Cardiac muscle cell (in vitro differentiated cells and primary cell): ENCODE measurements at places on chromosomes 3 and 15. TPM values are rescaled to one million over a fixed set of nuclear protein-coding genes. Genes with fewer than 3 reads are reported as not detected.

DNA sequence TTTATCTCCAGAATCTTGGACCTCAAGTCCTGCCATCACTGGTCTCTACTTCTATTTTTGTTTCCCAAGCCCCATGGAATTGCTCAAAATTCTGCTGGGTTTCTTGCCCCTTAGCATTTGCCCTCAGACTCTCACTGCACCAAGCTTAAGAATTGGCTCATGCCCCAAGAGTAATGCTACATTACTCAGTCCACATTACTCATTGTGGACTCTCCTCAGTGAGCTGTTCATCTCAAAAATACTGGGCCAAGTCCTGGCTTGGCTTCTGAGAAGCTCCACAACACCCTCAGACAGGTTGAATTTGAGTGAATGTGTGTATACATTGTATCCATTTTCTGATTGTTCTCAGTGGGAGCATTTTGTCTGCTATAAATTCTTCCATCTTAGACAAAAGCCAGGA is 364.4 kb upstream of the ARHGEF26 start:
- H3K4me1 ChIP-seq = no peaks in the 10 kb centered on the region
- no peak overlapping the region for H3K27ac ChIP-seq
- H3K36me3 ChIP-seq = no peaks in the 10 kb centered on the region
- DNase-seq = peak; percentile 5

The BCL2A1 gene
- 0.18 TPM in 1 of 2 replicates, not detected in the other for polyA plus RNA-seq

DNA sequence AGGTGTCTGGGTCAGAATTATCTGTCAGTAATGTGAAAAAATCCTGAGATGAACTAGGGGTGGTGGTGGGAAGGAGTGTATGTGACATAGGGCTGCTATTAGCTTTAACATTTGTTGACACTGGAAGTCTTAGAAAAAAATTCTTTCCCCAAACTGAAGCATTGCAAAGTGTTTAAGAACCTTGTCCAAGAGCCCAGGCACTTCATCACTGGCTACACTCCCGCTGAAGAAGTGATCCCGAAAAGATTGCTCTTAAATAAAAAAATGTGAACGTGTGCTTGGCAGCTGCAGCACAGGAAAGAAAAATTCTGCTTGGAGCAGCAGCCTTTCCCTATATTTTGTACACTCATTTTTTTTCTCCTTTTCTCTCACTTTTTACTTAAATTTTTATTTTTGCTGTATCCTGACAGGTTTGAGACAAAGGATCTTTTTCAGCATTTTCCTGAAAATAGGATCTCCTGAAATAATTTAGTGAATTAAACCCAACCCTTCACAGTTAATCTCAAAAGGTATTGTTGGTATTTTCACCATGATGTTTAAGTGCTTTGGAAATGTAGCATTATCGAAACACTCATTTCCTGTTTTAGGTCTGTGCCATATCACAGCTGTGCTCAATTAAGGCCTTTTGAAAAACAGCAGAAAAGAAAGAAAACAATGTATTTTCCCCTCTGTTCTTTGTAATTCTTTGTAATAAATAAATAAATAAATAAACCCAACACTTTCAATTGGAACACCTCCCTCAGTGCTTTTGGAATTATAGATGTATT is 477.6 kb downstream of the ZNF385D start:
- no peak overlapping the region for H3K27ac ChIP-seq
- no peaks in the 10 kb centered on the region for H3K4me1 ChIP-seq
- no peak for DNase-seq
- no peaks in the 10 kb centered on the region for H3K27me3 ChIP-seq
- H3K36me3 ChIP-seq = no peaks in the 10 kb centered on the region

The PEX5L gene
- 0.07 and 0.10 TPM in 2 replicates for polyA plus RNA-seq

DNA sequence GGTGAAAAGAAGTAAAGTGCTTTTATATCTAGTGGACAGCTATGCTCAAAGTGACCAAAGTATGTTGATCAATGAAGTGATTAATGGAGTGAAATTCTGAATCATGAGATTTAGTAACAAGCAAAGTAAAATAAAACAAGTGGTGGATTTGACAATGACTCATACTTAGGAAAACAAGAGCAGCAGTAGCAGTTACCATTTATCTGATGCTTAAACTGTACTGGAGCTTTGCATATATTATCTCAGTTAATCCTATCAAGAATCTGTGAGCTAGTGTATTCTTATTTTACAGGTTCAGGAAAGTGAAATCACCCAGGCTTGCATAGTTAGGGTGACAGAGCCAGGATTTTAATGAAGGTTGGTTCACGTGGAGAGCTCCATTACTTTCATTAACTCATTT is 50.6 kb upstream of the SPATA16 start:
- H3K4me1 ChIP-seq = no peaks in the 10 kb centered on the region
- H3K27ac ChIP-seq = no peak overlapping the region
- no peak for DNase-seq
- no peaks in the 10 kb centered on the region for H3K36me3 ChIP-seq

DNA sequence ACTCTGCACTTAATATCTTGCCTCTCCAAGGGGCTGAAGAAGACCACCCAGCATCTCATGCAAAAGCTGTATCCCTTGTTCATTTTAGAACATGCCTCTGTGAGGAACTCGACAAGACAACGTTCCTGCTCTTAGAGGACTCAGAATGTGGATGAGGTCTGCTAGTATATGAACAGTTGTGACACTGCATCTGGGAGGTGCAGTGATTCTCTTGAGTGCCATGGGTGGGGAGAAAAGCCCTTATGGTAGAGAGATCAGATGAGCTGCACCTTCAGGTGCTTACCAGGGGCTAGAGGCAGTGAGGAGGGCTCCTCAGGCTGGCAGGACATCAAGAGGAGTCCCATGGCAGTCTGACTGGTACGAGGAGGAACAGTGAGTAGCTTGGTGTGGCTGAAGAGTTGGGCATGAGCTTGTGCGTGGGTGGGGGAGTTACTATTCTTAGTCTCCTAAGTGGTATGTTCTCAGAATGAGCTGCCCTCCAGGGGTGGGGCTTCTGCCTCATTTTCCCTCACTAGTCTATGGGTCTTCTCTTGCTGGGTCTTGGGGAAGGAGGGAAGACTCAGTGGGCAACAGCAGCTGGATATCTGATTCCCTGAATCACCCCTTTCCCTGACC is 56.7 kb upstream of the ATP2B2 start:
- peaks cover 3% of the 10 kb centered on the region for H3K4me1 ChIP-seq
- no peak for DNase-seq
- no peaks in the 10 kb centered on the region for H3K36me3 ChIP-seq
- H3K27ac ChIP-seq = no peak overlapping the region
- H3K27me3 ChIP-seq = peaks cover 17% of the 10 kb centered on the region
- no peak overlapping the region for H3K4me3 ChIP-seq

GRCh38 chr3:121651684-121652083 is 9.0 kb downstream of the HCLS1 start:
- DNase-seq = no peak
- H3K36me3 ChIP-seq = no peaks in the 10 kb centered on the region

GRCh38 chr15:52579852-52580251 is 11.0 kb upstream of the ARPP19 start:
- H3K27ac ChIP-seq = no peak overlapping the region
- H3K36me3 ChIP-seq = peaks cover 19% of the 10 kb centered on the region
- no peaks in the 10 kb centered on the region for H3K4me1 ChIP-seq
- no peak for DNase-seq
- H3K4me3 ChIP-seq = no peak overlapping the region
- no peaks in the 10 kb centered on the region for H3K27me3 ChIP-seq

The GP9 gene
- not detected in 2 replicates for polyA plus RNA-seq

The PAQR5 gene
- 0.18 and 1.3 TPM in 2 replicates for polyA plus RNA-seq

DNA sequence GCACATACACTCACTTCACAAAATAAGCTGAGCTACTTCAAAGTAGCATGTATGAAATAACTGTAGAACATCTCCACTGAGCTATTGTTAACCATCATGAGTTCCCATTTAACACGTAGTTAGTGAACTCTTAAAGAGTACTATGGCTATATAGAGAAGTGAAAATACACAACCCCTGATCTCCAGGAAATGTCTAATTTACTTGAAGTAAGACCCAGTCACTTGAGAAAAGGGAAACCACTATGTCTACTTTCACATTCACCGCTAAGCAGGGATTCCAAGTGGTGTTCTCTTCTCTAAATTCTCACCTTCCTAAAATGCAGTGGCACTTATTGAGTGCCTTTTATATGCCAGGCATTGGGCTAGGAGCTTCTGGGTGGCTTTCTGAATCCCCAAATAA is 35.0 kb upstream of the COLQ start:
- H3K36me3 ChIP-seq = no peaks in the 10 kb centered on the region
- H3K4me3 ChIP-seq = no peak overlapping the region
- no peaks in the 10 kb centered on the region for H3K27me3 ChIP-seq
- no peak for DNase-seq

DNA sequence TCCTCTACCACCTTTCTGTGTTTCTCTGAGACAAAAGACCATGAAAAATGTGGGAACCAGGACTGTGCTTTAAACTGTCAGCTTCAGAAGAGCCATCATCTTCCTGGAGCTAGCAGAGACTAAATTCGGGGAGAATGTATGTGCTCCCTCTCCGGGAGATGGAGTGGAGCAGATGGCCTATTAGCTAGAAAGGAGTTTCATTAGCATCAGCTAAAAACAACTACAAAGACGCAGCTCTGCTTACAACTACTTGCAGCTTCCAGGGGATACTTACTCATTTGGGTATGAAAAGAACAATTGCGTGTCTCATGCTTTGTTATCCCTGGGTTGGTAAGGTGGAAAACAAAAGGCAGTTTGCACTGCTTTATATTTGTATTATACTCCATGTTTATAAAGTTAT is 159.6 kb downstream of the MFSD1 start:
- H3K4me1 ChIP-seq = no peaks in the 10 kb centered on the region
- H3K36me3 ChIP-seq = no peaks in the 10 kb centered on the region
- no peaks in the 10 kb centered on the region for H3K27me3 ChIP-seq

GRCh38 chr15:48842501-48842900 is 31.6 kb upstream of the CEP152 start:
- H3K4me1 ChIP-seq = no peaks in the 10 kb centered on the region
- no peaks in the 10 kb centered on the region for H3K36me3 ChIP-seq
- H3K27me3 ChIP-seq = no peaks in the 10 kb centered on the region
- DNase-seq = no peak
- H3K27ac ChIP-seq = no peak overlapping the region

DNA sequence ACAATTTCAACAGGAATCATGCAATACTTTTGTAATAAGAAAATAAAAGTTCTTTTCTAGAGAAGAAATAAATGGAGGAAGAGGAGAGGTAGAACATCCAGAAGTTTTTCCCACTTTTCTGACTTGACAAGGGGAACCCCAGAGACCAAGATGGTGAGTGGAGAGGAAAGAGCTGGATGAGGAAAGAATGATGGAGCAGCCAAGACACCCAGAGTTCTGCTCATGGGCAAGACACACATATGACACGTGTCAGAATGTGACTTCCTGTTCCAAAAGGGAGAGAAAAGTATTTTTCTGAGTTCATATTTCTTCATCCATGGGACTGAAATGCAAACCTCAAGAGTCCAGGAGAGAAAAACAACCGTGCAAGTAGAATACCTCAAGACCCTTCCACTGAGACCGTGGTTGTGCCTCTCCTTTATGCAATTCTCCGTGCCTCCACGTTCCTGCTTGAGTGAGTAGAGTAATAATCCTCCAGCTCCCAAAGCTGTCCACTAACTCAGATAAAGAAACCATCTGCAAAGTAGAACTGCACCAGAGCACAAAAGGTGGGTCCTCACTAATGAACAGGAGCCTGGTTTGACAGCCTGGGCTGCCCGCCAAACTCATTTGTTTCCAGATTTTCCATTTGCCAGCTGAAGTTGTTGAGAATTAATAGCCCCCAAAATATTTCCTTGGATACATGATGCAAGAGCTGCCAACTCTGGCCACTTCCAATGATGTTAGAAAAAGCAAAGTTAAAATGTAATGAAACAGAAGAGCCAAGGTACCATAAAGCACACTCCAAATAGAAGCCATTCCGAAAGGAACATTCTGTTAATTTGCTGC is 272.6 kb upstream of the IGF1R start:
- DNase-seq = no peak
- no peak overlapping the region for H3K4me3 ChIP-seq
- H3K27ac ChIP-seq = no peak overlapping the region
- H3K27me3 ChIP-seq = no peaks in the 10 kb centered on the region

DNA sequence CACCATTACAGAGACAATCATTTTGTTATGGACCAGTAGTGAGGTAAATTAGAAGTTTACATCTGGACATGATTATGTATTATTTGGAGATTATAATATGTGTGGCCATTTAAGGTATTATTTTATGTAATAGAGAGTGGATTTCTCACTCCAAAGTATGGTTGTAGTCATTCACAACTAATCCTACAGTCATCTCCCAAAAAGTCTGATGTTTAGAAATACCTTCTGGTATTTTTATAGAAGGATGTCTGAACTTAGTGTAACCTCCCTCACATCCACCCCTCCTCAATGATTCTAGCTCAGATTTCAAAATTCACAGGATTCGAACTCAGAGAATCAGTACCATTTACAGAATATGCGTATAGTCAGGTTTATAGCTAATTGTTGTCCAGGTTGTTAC is 346.6 kb upstream of the MEIS2 start:
- no peaks in the 10 kb centered on the region for H3K27me3 ChIP-seq
- no peak overlapping the region for H3K27ac ChIP-seq
- no peak overlapping the region for H3K4me3 ChIP-seq
- no peaks in the 10 kb centered on the region for H3K4me1 ChIP-seq
- DNase-seq = no peak
- H3K36me3 ChIP-seq = no peaks in the 10 kb centered on the region

GRCh38 chr3:161413127-161413854 is 42.0 kb upstream of the SPTSSB start:
- H3K4me3 ChIP-seq = no peak overlapping the region
- H3K27me3 ChIP-seq = no peaks in the 10 kb centered on the region
- no peak overlapping the region for H3K27ac ChIP-seq
- no peak for DNase-seq
- H3K36me3 ChIP-seq = no peaks in the 10 kb centered on the region

DNA sequence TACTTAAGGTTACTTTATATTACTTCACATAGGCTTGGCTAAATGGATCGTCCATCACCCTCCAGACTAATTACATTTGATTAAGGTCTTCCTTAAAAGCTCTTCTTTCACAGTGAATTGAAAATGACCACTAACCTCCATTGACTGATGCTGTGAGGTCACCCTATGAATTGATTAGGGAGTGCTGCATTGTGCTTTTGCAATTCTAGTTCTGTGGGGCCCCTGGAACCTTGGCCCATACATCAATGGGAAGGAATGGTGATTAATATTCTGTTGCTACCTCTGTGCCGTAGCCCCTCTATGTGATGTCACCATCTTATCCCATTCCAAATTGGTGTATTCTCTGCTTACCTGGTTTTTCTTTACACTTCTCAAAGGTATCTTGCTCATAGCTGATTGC is 682.2 kb downstream of the SQOR start:
- H3K4me3 ChIP-seq = no peak overlapping the region
- DNase-seq = no peak
- H3K4me1 ChIP-seq = peaks cover 6% of the 10 kb centered on the region
